NCI-H510A treated with DMSO at 0.1 percent for 48 hours (cell line): ENCODE measurements at places on chromosomes 11 and 22.

- DNase-seq, result no peak
These were observed 6.8 kb downstream of the CACNA1I start for GRCh38 chr22:39577366-39577765.

GRCh38 chr11:92101920-92102319 lies 122.7 kb upstream of the FAT3 start:
- DNase-seq, result peak; percentile 9

DNA sequence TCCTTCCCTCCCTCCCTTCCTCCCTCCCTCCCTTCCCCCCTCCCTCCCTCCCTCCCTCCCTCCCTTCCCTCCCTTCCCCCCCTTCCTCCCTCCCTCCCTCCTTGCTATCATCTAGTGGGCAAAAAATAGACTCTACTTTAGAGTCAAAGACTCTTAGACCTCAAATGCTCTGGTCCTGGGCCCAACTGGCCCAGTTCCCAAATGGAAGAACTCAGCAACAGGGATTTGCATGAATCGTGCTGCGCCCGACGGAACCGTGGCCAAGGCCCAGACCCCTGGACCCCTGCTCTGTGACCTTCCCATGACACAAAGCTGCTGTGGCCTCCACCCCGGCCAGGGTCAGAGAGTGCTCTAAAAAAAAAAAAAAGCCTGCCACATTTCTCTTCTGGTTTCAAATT lies 97.4 kb downstream of the WNT7B start:
- DNase-seq, result no peak

GRCh38 chr22:19290400-19291217 lies 910 bp downstream of the CLTCL1 start:
- DNase-seq, result no peak

DNA sequence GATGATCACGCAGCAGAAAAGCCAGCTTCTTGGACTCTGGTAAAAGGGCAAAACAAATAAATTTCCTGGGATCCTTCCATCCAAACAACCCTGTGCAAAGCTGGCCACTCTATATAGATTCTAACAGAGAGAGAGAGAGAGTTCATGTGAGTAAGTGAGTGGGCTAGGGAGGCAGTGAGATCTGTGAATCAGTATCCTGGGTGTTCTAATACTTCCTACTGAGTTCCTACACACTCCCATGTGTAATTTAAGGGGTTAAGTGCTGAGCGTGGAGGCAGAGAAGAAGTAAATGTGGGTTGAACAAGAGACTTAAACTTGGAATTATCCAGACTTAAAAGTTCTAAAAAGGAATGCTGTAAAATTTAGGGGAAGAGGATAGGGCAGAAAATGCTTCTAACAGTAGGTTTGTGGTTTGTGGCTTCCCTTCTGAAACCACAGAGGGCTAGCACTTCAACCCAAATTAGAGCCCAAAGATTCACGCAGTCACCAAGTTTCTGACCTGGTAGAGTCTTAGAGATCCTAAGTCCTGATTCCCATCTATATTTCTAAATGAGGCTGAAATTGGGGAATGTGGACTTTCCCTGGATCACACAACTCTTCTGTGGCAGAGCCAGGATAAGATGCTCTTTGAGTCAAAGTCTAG lies 413.9 kb downstream of the TENM4 start:
- no peak for DNase-seq

- no peak for DNase-seq
These were observed 72.6 kb downstream of the CCDC34 start for GRCh38 chr11:27290261-27291050.

- peak; percentile 98 for DNase-seq
These were observed 1031.8 kb downstream of the NTM start for GRCh38 chr11:132402071-132402684.

- DNase-seq, result peak; percentile 34
These were observed 26.8 kb downstream of the CLDN25 start for GRCh38 chr11:113806406-113806805.

DNA sequence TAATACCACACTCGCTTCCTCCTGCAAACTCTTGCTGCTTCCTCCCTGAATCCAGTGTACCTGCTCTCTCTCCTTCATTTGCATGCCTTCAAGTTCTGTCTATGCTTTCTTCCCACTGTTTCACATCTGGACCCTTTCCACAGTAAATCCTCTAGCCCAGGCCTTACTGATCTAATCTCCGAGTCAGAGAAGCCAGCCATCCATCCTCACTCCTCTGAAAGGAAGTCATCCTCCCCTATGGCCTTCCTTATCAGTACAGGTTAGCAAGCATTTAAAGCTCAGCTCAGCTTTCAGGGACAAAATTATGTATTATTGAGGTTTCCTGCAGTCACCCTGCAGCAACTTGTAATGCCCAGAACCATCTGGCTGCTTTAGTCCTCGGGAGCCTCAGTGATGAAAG lies 116.1 kb downstream of the GALNT18 start:
- DNase-seq, result no peak

DNA sequence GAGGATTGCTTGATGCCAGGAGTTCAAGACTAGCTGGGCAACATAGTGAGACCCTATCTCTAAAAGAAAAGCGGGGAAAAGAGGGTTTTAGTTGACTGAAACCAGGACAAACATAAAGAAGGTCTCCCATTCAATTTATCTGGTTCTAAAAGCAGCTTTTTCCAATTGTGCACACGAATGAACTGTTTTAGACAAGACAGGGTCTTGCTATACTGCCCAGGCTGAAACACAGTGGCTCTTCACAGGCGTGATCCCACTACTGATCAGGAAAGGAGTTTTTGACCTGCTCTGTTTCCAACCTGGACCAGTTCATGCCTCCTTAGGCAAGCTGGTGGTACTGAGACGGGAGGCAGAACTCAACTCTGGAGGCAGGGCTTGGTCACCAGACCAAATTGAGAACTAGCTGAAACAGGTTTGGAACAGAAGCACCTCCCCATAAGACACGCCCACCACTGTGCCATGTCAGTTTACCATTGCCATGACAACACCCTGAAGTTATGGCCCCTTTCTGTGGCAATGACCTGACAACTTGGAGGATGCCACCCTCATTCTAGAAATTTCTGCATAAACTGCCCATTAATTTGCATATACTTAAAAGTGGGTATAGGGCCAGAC lies 2.8 kb upstream of the NUCB2 start:
- no peak for DNase-seq

DNA sequence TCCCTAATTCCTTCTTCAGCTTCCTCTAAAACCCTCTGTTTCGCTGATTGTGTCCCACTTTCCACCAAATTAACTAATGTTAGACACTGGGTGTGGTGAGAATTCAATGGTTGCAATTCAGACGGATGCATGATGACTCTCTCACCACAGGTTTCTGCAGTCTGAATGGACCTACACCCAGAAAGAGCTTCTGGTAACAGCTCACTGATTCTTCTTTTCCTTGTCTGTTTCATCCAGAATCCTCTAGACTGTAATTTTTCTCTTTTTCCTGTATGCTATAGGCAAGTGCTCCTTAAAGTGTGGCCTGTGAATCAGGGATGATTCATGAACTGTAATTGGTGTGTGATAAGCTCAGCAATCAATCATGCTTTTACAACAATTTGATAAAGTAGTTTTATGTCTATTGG lies 18.1 kb downstream of the MMP10 start:
- DNase-seq, result no peak

- peak; percentile 61 for DNase-seq
These were observed 13.6 kb upstream of the LGR4 start for GRCh38 chr11:27485930-27486773.

GRCh38 chr22:47615051-47615450 lies 852.6 kb downstream of the TBC1D22A start:
- DNase-seq, result no peak

- no peak for DNase-seq
These were observed 121.1 kb downstream of the NTM start for GRCh38 chr11:131491503-131491902.

GRCh38 chr11:122709039-122709760 lies 53.7 kb downstream of the UBASH3B start:
- DNase-seq, result no peak

GRCh38 chr11:75762885-75763284 lies 5.7 kb upstream of the DGAT2 start:
- DNase-seq, result no peak

- no peak for DNase-seq
These were observed 15.5 kb upstream of the CTSD start for GRCh38 chr11:1779034-1779805.

DNA sequence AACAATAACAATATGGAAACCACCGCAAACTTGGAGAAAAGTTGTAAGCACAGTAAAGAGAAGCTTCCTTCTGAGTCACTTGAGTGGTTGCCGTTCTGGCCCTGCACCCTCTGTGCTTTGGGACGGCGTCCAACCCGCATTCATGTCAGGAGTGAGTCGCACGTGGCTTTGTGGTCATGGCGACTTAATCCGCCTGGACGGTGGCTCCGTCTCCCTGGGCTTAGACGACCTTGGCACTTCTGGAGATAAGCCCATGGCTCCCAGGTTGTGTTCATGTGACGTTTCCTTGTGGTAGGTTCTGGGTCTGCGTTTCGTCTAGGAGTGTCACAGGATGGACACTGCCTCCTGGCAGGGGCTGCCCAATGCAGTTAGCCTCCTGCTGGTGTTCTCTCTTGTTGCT lies 40.5 kb downstream of the TPCN2 start:
- DNase-seq, result no peak

DNA sequence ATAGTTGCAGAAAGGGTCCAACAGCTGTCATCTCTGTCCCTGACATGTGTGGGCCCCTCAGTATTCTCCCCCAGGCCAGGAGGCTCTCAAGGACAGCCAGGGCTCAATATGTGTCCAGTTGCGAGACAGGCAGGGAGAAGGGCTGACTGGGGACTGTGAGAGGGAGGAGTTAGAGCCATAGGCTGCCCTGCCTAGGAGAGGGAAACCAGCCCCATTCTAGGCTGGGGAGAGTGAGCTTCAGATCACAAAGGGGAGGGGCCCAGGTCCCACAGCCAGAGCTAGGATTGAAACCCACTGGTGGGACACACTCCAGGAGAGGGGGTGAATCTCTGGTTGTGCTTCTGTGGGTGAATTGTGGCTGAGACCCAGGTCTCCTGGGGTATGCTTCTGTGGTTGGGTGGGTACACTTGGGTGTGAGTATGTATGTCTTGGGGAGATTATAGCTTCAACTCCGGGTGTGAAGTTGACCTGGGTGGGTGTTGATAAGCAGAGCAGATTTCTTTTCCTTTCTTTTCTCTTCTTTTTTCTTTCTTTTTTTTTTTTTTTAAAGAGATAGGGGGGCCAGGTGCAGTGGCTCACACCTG lies 2.1 kb upstream of the CARNS1 start:
- DNase-seq, result no peak

- DNase-seq, result no peak
These were observed 17.2 kb downstream of the BRD1 start for GRCh38 chr22:49810363-49811019.

DNA sequence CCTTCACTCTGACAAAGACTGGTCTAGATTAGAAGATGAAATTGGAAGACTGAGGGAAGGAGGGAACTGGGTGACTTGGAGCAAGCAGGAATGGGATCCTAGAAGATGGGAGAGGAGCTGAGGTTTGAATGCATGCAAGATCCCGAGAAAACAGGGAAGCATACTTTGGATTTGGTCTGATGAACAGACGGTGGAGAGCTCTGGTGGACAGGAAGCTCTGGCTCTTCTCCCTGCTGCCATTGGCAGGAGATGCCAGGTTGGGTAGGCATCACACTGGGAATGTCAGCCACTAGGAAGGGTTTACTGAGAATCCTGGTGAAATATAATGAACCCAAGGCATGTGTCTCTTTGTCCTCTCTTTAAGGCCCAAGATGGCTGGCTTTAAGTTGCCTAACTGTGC lies 16.5 kb downstream of the NAV2 start:
- no peak for DNase-seq

- DNase-seq, result no peak
These were observed 90.3 kb upstream of the MTMR2 start for GRCh38 chr11:96014217-96014616.

GRCh38 chr11:48058064-48058463 lies 77.7 kb downstream of the PTPRJ start:
- no peak for DNase-seq

DNA sequence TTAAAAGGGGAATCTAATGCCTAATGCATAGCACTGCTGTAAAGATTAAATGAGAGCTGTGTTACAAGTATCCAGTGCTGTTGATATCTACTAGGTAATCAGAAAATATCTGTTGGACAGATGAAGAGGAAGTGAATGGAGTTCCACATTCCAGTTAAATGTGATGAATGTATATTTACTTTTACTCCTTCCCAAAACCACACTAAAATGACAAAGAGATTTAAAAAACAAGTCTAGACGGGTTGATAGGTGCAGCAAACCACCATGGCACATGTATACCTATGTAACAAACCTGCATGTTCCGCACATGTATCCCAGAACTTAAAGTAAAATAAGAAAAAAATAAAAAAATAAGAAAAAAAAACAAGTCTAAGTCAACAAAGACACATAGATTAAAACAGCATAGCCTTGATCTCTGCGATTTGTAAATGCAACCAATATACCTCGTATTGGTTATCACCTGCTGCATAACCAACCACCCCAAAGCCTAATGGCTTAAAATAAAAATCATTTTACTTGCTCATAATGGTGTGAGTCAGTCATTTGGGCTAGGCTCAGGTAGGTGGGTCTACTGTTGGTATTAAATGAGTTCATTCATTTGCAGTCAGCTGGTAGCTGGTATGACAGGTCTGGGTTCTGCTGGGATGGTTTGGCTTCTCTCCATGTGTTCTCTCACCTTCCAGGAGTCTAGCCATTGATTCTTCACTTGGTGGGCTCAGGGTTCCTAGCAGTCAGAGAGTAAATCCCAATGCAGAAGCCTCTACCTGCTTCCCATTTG lies 39.7 kb upstream of the SLC6A5 start:
- no peak for DNase-seq

- no peak for DNase-seq
These were observed 22.6 kb downstream of the BCR start for GRCh38 chr22:23202812-23203451.

- no peak for DNase-seq
These were observed 1.4 kb upstream of the VPREB1 start for GRCh38 chr22:22243033-22243680.

GRCh38 chr22:40111451-40111850 lies 66.3 kb upstream of the TNRC6B start:
- no peak for DNase-seq

GRCh38 chr22:42862045-42862734 lies 5.1 kb upstream of the ARFGAP3 start:
- DNase-seq, result no peak

GRCh38 chr11:17551347-17552040 lies 4.4 kb downstream of the OTOG start:
- no peak for DNase-seq

DNA sequence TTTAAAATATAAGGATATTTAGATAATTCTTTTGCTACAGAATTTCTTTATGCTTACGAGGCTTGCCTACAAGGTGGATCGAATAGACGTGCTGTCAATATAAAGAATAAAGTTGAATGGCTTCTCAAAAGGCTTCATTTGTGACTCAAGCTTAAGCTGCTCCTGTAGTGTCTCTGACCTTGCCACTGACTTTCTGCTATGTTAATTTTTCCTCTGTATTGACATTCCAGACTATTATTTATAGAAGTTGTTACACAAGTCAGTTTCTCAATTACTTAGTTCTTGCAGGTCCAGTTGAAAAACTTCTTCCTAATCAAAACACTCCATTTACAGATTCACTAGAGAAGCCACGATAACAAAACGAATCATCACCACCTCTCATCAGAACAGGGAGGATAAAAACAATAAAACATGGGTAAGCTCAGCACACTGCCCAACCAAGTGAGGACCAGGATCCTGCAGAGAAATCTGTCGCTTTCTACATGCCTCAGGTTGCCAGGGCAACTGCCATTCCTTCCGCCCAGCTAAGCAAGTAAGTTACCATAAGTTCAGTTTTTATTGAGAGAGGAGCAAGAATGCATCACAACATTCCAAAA lies 39.0 kb upstream of the CHKA start:
- no peak for DNase-seq
